ENCODE measurements at places on chromosomes 7 and 10.

DNA sequence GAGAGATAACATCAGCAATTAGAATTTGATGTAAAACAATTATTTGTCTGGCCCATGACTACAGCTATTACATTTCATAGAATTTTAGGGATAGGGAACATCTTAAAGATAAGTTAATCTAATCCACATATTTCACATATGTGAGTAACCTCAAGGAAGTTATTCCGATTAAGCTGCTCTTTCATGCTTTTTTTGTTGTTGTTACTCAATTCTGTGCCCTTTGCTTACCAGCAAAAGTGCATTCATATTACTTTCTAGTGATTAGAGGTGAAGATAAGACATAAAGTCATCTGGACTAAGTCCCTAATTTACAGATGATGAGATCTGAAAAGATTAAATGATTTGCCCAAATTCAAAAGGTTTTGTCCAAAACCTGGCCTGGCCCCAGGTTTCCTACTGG lies 40.9 kb upstream of the SRI start:
- DNase-seq = no peak

DNA sequence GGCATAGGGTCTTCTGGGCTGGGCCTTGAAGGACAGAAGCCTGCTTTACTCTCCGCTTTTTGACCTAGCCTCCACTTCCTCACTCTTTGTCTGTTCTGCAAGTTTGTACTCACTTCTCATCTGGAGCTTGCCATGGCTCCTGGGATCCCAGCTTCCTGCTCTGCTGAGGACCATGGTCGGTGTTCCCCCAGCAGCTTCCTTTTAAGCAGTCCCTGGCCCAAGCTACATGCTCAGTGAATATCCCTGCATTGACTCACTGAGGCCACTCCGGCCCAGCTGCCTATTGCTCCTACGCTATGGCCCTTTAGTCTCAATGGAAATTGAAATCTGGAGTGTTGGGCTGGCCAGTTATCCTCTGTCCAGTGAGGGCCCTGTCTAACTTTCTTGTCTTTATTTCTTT lies 427.7 kb downstream of the RPS24 start:
- DNase-seq = no peak

DNA sequence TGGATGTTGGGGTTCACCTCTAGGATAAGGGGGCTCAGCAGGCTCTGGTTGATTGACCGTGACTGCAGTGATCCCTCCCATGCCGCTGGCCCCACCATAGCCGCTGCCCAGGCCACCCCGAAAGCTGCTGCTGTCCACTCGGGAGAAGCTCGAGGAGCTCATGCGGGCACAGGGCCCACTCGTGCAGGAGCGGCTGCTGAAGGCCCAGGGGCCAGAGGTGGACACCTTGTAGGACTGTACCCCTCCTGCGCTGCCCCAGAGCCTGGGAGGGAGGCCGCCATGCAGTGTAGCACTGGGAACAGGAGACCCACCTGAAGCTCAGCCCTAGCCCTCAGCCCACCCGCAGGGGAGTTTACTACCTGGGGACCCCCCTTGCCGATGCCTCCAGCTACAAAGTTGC lies 70.0 kb downstream of the CHRM2 start:
- DNase-seq = no peak

- no peak for DNase-seq
Measured at GRCh38 chr7:18421297-18422002, 74.1 kb upstream of the HDAC9 start.

- DNase-seq = no peak
Measured at GRCh38 chr7:79317728-79318127, 135.7 kb downstream of the MAGI2 start.

DNA sequence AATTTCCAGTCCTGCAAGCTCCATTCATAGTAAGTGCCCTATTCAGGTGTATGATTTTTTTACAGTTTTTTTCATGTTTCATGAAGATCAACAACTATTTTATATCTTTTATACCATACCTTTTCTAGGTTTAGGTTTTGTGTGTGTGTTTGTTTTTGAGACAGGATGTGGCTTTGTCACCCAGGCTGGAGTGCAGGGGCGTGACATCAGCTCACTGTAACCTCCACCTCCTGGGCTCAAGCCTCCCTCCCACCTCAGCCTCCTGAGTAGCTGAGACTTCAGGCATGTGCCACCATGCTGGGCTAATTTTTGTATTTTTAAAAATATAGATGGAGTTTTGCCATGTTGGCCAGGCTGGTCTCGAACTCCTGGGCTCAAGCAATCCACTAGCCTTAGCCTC lies 35.0 kb downstream of the ARMH3 start:
- DNase-seq = peak; percentile 47

- DNase-seq = peak; percentile 89
Measured at GRCh38 chr7:130912862-130913638, 179.0 kb upstream of the KLF14 start.

DNA sequence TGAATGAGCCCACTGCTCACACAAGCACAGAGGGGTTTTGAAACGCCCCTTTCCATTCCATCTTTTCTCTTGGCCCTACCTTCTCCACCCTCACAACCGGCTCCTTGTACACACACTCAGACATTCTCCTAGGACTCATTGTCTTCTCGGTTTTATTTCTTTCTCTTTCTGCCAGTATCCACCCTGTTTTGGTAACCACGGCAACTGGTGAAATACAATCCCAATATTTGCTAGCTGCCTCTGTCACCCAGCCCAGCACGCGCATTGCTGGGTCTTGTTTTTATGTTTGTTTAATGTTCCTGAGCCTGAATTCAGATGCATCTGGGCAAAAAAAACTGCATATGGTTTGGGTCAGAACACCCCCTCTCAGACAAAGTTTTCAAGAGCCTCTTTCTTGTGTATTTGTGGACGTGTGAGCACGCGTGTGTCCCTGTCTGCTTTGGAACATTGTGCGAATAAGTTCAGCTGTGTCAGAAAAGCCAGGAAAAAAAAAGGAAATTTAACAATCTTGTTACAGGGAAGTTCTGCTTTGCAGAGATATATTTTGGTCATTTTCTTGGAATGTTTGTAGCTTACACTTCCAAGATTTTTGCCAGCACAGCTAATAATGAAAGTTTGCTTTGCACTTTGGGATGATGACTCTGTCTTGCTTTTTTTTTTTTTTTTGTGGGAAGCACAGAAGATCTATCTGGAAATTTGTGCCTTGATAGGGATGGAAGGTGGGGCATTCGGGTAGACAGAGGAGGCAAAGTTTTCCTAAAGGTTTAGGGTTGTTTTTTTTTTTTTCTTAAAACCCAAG lies 225.9 kb downstream of the TRIL start:
- DNase-seq = no peak

DNA sequence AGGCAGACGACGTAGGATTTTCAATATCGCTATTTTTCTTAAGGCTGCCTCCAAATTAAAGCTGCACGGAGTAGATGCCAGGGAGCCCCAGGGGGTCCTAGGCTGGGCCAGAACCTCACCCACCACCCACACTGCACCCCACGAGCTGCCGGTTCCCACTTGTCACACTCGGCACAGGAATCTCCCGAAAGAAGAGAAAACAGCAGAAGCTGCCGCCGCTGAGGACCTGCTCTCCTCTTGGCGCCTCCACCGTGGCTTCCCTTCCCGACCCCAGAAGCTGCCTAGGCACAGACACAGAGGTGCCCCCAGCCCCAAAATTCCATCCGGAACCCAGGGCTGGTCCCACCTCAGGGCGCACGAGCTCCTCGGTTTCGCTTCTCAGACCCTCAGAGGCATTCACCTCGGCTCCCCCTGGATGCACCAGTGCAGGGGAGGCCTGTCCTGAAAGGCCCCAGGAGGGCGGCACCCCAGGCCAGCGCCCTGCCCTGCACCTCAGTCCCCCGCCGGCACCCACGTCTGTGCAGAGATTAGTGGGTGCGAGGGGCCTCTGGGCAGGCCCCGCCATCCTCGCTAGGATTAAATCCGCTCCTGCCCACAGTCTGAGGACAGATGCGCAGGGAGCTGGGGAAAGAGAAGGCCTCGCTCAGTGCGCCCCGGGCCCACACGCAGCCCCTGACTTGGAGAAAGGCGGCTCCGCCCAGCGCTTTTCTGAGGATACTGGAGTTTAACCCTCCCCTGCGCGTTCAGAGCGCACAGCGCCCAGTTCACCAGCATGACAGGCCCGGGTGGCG lies 99.2 kb downstream of the PTPRN2 start:
- DNase-seq = no peak

- DNase-seq = no peak
Measured at GRCh38 chr7:84191261-84191660, 3.3 kb downstream of the SEMA3A start.

- peak; percentile 55 for DNase-seq
Measured at GRCh38 chr7:99407872-99408378, 472 bp downstream of the PDAP1 start.

- no peak for DNase-seq
Measured at GRCh38 chr7:149638566-149639320, 134.6 kb downstream of the ZNF467 start.

GRCh38 chr7:4951903-4952636 lies 6.9 kb downstream of the MMD2 start:
- DNase-seq = peak; percentile 26

DNA sequence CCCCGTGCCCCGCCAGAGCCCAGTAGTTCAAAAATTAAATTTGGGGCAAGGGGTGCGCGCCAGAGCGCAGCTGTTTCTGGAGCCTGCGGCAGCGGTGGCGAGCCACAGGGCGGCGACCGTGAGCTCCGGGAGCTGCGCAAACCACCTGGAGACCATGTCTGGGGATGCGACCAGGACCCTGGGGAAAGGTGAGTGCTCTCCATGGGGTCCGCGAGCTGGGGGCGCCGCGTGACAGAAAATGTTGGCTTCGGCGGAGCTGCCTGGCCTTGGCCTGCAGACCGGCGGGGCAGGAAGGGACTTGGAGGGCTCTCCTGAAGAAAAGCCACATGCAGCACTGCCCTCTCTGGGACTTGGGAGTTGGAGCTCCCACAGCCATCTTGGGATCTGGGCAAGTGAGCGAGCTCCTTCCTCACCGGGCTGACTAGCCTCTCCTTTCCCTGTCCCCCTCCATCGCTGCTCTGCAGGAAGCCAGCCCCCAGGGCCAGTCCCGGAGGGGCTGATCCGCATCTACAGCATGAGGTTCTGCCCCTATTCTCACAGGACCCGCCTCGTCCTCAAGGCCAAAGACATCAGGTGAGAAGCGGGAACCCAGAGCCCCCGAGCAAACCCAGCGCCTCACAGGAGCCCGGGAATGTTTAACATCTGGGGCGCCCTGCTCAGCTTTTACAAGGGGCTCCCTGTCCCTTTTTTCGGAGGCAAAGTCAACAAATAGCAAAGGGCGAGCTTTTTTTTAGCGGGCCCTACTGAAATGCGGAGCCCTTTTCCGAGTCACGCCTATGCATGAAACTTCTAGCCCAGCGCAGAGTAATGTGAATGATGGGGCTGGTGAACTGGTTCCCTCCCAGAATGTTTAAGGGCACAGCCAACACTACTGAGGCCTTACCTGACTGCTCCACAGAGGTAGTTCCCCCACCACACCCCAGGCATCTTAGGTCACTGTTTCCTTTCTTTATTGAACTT lies 6.1 kb downstream of the GSTO2 start:
- peak; percentile 62 for DNase-seq

DNA sequence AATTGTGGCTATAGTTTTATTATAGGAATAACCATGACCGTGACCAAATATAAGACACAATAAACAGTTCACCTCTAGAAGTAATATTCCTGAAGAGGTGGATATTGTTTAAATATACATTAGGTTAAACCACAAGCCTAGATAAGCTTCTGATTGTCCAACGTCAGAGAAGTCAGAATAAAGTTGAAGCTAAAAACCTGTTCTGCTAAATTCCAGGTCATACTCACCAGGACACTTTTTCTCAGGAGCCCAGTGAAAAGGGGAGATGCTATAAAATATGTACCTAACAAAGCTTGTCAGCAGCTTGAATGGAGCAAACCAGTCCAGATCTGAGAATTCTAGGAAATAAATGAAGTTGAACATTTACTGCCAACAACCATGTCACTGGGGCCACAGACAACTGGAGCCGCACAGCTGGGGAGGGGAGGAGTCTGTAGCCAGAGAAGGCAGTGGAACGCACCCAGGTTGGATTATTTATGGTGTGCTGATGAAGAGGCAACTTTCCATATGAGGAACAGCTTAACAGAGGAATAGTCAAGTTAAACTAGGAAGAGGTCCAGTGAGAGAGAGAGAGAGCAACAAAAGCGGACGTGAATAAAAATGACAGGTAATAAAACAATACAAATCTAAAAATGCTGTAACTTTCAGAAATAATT lies 191.1 kb downstream of the ZNF438 start:
- no peak for DNase-seq

- DNase-seq = peak; percentile 68
Measured at GRCh38 chr7:151014950-151015349, 9.3 kb downstream of the ATG9B start.

DNA sequence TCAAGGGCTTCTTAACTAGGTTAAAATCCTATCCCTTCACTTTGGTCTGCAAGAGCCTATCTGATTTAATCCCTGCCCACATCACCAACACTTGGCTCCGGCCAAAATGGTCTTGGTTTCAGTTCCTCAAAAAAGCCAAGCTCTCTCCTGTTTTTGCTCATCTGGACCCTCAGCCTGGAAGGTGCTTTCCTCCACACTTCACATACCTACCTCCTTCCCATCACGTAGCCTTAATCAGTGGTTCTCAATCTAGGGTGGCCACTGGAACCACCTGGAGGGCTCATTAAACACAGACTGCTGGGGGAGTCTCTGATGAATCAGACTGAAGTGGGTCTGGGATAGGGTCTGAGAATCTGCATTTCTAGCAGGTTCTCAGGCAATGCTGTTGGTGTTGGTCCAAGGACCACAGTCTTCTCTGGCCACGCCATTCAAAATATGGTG lies 227.0 kb upstream of the AOAH start:
- no peak for DNase-seq

DNA sequence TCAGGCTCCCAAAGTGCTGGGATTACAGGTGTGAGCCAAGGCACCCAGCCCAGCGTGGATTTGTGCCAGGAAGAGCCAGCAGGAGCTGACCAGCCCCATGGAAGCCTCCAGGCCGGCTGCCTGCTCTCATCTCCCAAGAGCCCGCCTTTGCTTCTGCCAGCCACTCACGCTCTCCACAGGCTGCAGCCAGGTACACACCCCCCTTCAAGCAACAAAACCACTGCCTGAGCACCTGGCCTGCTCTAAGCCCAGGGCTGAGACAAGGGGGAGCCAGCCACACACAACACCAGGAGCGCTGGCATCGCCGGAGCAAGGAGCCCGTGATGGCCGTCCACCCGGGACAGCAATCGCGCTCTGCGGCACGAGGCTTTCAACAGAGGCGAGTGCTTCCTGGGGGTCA lies 34.5 kb downstream of the MAD1L1 start:
- DNase-seq = no peak
